Activated T-cell treated with anti-CD3 and anti-CD28 coated beads for 24 hours (primary cell): ENCODE measurements at places on chromosomes 13 and 19.

GRCh38 chr19:40718774-40719391 lies 2.0 kb downstream of the ITPKC start:
- DNase-seq = no peak

DNA sequence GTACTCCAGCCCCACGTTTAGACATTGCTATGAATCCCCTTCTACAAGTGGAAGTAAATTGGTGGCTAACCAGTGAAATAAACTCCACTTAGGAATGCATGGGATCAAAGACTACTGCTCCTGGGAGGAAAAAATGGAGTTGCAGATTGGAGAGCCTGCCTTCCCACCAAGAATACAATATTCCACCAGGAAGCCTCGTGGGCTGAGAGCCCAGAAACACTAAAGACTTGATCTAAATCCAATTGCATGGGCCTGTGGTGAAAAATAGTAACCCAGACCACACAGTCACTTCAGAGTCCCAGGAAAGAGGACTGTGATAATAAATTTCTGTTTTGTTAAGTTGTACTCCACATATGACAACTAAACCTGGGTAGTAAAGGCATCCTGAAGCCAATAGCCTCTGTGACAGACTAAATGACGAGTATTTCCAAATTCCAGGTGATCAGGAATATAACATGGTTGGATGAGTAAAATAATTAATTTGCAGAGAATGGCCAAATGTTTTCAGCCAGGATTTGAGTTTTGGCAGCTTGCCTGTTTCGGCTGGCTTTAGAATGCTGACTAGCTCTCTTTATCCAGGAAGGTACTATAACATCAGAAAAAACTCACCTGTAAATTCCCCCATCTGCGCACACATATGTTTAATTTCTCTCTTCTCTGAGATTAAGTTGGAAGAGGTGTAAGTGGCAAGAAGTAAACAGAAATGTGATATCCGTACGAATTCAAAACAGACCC lies 480.3 kb downstream of the LIG4 start:
- DNase-seq = no peak

GRCh38 chr19:49566302-49566701 lies 14.1 kb downstream of the NOSIP start:
- no peak for DNase-seq

GRCh38 chr13:74675182-74675581 lies 541.0 kb upstream of the KLF12 start:
- no peak for DNase-seq

GRCh38 chr13:52118595-52118994 lies 10.3 kb downstream of the NEK5 start:
- DNase-seq = no peak

DNA sequence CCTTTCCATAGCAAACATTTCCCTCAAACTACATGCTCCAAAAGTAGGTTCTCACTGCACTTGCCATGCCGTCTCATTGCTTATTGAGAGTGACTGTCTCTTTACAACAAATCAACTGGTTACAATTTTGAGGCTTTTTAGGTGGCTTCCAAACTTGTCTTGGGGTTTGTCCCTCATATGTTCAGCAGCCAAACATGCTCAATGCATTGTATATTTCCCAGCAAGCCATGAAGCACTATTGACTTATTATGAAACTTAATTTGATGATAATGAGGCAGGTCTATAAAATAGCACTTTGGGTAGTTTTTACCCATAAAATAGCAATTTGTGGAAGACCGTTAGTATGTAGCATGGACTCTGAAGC lies 78.2 kb downstream of the LRCH1 start:
- DNase-seq = no peak

GRCh38 chr19:51551673-51552432 lies 19.2 kb upstream of the ZNF175 start:
- no peak for DNase-seq

GRCh38 chr13:94128430-94128829 lies 351.1 kb downstream of the DCT start:
- DNase-seq = no peak

DNA sequence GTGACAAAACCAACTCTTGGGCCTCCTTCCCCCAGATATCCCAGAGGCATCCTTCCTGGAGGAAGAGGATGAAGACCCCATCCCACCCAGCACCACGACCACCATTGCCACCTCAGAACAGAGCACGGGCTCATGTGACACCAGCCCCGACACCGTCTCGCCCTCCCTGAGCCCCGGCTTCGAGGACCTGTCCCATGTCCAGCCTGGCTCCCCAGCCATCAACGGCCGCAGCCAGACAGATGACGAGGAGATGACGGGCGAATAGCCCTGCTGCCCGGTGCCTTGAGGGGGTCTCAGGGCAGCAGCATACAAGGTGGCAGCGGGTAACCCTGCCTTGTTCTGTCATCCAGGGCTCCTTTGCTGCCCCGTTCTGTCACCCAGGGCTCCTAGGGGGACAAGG lies 3.3 kb upstream of the UBA52 start:
- no peak for DNase-seq

- DNase-seq = no peak
These were observed 26.9 kb upstream of the RCBTB2 start for GRCh38 chr13:48559638-48560320.

- DNase-seq = peak; percentile 25
These were observed 709 bp downstream of the N4BP2L1 start for GRCh38 chr13:32426990-32427851.

DNA sequence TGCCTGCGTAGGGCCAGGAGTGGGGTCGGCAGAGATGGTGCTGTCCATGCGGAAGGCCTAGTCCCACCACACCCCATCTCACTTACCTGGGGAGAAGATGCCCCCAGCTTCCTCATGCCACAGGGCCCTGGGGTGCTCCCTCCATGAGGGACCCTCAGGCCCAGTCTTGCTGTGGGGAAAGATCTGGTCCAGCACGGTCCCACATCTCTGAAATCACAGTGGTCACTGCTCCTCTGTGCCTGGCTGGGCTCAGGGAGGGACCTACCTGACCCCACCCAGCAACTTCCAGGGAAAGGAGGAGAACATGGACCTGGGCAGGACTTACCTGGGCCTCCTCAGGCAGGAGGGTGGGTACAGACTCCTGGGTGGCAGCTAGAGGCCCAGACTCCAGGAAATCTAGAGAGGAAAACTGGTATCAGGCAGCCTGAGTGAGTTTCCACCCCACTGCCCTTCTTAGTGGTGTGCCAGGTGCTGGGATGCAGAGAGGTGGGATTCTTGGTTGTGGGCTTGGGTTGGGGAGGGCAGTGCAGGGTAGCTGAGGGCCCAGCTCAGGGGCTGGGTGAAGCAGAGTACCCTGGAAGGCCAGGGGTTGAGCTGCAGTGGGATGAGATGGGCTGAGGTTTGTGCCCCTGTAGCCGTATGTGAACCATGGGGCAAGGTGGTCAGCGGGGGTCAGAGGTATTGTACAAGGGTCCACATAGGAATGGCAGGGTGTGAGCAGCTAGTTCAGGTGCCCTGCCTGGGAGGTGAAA lies 3.8 kb downstream of the MZF1 start:
- no peak for DNase-seq

DNA sequence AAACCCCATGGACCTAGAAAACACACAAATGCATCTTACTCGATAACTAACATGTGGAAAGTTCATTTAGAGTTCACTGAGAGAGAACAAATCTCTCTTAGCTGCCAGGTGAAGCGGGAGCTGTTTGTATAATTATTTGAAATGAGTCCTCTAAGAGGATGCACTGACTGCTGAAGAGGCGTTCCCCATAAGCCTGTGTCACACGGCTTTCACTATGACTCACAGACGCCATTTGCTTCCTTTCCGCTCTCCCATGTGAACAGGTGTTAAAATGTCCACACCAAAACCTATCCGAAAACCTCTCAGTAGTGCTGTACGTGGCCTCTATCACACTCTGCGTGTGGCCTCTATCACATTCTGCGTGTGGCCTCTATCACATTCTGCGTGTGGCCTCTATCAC lies 101.8 kb downstream of the SOX1 start:
- DNase-seq = no peak
